Activated CD4-positive, alpha-beta memory T cell treated with anti-CD3 and anti-CD28 coated beads for 36 hours (primary cell): ENCODE measurements at places on chromosomes 11 and 22. TPM values are rescaled to one million over a fixed set of nuclear protein-coding genes. Genes with fewer than 3 reads are reported as not detected.
A peak's percentile ranks its signal among the peaks of the same experiment; 100 is the strongest.

Gene OR4P4
- total RNA-seq: not detected

Gene OR8D1
- not detected for total RNA-seq

Gene IRF7
- total RNA-seq: 80.7 TPM

GRCh38 chr22:38423512-38424503, 31.2 kb downstream of the KCNJ4 start:
- DNase-seq: no peak

- DNase-seq: peak; percentile 59
These were observed 5.2 kb downstream of the DGAT2 start for GRCh38 chr11:75773595-75774353.

GRCh38 chr11:73227571-73228211, 9.6 kb downstream of the P2RY2 start:
- no peak for DNase-seq

GRCh38 chr11:98155696-98156095, 865.1 kb upstream of the CNTN5 start:
- no peak for DNase-seq

GRCh38 chr11:38796281-38796680, 2198.2 kb upstream of the RAG2 start:
- DNase-seq: no peak

DNA sequence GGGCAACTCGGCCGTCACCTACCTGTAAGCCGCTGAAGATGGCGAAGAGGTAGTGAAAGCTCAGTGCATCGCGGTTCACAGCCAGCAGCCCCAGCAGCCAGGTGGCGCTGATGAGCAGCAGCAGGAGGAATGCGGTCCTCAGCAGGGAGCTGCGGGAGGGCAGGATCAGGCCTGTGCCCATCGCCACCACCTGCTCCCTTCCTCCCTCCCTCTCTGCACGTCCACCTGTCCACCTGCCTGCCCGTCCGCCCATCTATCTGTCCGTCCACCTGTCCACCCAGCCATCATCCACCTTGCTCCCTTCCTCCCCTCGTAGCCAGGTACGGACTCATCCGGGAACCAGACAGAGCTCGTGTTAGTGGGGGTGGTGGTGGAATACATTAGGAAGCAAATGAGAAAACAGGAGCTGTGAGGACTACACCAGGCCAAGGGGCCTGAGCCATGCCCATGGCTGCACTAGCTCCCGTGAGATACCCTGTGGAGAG, 32.2 kb downstream of the TRMU start:
- DNase-seq: peak; percentile 78

GRCh38 chr11:70290361-70291065, 20.0 kb downstream of the PPFIA1 start:
- DNase-seq: no peak

DNA sequence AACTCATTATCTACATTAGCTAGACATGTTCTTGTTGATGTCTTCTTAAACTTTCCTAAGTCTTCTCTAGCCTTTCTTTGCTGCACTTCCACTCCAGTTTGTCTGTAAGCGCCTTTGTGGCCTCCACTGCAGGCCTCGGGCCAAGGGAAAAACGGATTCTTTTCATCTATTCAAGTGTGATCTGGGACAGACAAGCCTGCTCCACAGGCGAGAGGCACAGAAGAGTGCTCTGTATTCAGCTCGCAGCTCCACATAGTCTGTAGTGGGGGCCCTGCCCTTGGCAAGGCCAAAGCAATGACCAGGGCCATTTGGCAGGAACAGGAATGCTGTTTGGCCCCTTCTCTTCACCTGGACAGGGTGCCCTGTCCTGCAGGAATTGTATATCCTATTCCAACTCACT, 84.1 kb upstream of the BARX2 start:
- DNase-seq: no peak

DNA sequence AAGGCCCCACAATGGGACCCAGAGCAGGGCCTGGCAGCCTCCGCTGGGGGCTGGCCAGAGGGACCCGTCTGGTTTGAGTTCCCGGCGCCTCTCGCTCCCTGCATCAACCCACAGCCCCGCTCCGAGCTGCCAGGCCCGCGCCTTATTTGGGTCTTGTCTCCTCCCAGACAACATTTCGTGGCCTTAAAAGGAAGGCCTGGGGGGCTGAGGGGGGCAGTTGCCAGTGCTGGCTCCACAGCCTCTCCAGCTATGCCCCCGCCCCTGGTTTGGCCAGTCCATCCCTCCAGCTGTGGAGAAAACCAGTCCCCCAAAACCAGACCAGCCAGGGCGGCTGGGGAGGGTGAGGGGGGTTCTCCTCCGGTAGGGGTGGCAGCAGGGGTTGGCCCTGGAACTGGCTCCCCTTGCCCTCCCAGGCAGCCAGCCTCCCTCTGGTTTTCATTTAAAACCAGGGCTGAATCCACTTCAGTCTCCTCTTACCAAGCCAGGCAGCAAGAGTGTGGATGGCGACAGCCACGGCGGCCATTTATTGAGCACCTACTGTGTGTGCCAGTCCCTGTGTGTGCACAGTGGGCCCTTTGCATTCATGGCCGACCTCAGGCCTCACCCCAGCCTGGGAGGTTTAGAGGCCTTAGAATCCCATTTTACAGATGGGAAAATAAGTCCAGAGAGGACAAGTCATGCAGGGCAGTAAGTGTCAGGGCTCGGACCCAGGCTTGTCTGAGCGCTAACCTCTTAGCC, 18.6 kb downstream of the EMID1 start:
- no peak for DNase-seq

- no peak for DNase-seq
These were observed 27.8 kb upstream of the FJX1 start for GRCh38 chr11:35590412-35590811.

DNA sequence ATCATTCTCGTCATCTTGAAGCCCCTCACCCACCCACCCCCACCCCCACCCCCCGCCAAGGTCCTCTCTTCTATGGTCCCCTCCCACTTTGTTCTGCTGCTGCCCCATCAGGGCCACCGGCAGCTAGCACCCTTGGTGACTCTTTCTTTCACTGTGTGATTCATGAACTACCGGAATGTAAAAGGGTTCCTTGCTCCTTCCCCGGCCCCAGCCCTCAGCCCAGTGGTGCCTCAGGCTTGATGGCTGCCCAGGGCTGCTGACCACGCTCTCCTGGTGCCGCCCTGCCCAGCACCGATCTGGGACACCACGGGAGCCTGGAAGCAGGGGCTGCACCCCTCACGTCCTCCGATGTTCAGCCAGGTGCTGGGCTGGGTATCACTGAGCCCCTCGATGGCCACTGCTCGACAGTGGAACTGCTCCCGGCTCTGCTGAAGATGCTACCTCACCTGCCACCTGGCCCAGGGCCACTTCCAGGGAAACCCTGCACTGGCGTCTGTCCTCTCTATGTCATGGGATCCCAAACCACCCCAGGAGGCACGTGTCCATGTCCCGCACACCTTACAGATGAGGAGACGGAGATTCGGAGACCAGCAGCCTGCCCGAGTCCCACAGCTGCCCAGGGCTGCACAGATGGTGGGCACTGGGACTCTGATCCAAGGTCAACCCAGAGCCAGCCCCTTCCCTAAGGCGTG, 39.7 kb downstream of the IGLL5 start:
- DNase-seq: no peak
